Activated naive CD4-positive, alpha-beta T cell (primary cell): ENCODE measurements at places on chromosomes 7 and 10.

- no peak for DNase-seq
These were observed 70.9 kb downstream of the CDK1 start for GRCh38 chr10:60849217-60849616.

- no peak for DNase-seq
These were observed 109.4 kb downstream of the SEMA3A start for GRCh38 chr7:84085147-84085546.

DNA sequence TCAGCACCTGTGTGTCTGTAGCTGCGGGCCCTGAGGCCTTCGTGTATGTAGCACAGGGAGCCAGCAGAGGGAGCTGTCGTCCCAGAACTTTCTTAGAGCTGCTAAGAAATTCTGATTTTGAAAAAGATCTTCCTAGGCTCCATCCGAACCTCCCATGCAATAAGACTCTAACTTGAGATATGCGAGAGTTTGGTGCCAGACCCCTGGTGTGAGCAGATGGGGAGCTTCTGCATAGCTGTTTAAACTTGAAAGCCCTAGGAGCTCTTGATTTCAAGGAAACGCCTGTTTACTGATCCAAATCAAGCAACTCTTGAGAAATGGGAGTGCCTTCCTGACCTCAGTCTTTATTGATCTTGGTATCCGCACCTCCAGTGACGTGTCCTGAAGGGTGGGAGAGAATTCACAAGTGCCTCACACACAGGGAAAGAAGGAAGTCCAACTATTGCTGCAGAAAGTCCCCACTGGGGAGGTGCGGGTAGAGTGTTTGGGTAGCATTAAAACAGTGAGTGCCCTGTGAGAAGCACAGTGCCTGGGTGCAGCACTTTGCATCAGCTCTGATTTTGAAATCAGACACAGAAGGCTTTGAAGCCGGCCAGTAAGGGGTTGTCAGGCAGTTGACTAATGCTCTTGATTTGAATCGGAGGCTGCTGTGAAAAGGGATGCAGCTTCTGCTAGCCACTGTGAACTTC is 66.4 kb upstream of the STRIP2 start:
- peak; percentile 53 for DNase-seq

DNA sequence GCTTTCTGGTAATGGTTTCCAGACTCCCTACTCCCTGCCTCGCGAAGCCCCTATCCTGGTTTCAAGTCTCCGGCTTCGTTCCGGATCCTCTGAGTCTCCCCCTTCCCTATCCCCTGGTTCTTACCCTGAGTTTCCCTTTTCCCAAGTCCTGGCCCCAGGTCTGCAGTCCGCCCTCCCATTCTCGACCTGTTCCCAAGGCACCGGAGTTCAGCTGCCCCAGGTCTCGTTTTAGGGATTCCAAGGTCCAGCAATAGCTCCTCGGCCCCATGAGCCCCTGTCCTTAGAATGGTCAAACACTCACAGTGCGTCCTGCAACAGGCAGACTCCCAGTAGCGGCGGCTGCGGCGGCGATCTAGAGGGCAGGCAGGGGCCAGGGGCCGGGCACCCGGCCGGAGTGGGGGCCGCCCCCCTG is 274 bp downstream of the PITX3 start:
- no peak for DNase-seq

- no peak for DNase-seq
These were observed 211.5 kb downstream of the DGKB start for GRCh38 chr7:14691034-14691433.

GRCh38 chr7:27955596-27955995 is 215.6 kb downstream of the TAX1BP1 start:
- DNase-seq: no peak

- no peak for DNase-seq
These were observed 105.4 kb upstream of the ZMIZ1 start for GRCh38 chr10:78963074-78964034.

- DNase-seq: no peak
These were observed 114.1 kb upstream of the SLC26A5 start for GRCh38 chr7:103560136-103560535.

- no peak for DNase-seq
These were observed 82.4 kb downstream of the SRPK2 start for GRCh38 chr7:105306298-105306748.

DNA sequence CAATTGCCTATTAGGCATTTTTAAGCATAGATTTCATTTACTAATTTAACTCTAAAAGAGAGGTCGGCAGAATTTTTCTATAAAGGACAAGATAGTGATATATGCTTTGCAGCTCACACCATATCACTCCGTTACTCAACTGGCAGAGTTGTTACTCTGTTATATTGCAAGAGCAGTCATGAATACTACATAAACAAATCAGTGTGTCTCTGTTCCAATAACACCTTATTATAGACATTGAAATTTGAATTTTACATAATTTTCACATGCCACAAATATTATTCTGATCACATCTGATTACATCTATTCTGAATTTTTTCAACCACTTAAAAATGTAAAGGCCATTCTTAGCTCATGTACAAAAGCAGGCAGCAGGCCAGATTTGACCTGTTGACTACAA is 853.9 kb upstream of the LRRTM3 start:
- no peak for DNase-seq

DNA sequence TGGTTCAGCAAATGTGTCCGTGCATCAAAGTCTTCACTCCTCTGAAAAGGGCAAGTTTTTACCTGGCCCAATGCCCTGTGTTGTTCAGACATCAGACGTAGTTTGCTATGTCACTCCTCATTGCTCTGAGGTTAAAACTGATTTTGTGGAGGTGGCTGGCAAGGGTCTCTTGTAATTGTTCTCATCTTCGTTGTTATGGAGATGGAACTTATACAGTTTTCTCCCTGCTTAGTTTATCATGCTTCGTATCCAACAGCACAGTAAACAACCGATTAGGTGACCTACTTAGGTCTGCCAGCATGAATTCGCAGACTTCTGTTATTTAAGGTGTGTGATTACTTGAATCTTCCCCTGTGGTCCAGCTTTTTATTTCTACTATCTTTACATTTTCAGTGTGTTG is 274.1 kb upstream of the SMIM30 start:
- no peak for DNase-seq

DNA sequence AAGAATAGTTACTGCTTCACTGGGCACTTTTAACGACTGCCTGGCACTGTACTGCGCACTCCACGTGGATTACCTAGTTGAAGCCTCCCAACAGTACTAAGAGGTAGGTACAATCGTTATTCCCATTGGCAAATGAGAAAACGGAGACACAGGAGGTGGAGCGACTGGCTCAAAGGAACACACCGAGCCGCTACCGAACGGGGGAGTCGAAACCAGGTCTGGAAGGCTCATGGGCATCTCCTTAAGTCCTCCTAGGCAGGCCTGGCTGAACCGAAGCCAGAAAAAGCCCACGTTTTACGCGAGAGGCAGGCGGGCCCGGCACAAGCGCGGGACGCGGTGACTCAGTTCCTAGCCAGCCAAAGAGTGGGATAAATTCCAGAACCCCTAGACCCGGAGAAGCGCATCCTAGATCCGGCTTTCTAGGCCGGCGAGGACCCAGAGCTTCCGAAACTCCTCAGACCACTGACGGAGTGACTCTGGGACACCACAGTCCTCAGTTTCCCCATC is 472 bp downstream of the PDAP1 start:
- peak; percentile 36 for DNase-seq

DNA sequence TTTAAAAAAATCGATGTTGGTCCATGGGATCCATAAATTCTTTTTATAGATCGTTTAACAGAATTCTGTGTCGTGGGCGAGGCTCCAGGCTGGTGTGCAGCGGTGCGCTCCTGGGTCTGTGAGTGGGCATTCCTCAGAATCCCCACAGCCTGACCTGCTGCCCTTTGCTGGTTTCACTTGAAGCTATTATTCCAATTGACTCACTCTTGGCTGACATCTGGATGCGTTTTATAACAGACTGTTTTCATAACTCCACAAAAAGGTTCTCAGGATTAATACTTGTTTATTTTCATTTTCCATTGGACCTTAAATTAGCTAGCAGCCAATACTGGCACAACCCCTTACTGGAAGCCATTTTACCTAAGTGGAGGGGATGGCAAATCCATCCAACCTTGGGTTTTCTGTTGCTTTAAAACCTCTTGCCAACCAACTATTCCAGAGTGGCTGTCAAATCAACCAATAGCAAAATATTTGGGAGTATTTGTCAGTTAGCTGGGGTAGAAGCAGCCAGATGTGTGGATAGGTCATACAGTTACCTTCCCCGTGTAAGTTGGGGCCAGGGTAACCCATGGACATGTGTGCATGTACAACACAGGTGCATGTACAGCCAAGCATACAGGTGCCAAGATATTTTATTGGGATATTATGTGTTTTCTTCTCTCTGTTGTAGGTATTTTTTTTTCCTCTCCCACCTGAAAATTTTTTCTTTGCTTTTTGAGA is 160.7 kb upstream of the ZNF32 start:
- no peak for DNase-seq

DNA sequence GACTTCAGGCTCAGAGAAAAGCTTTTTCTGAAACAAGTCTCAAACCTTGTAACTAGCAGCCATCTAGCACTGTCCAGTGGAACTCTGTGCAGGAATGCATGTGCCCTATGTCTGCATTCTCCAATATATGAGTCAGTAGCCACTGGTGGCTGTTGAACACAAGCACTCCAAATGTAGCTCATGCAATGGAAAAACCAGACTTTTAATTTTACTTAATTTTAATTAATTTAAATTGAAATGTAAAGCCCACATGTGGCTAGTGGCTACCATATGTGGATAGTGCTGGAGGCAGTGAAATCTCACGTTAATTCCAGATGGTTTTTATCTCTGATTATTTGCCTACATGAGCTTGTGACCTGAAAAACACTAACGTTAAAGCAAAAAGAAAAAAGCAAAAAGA is 225.1 kb downstream of the GATA3 start:
- DNase-seq: no peak

DNA sequence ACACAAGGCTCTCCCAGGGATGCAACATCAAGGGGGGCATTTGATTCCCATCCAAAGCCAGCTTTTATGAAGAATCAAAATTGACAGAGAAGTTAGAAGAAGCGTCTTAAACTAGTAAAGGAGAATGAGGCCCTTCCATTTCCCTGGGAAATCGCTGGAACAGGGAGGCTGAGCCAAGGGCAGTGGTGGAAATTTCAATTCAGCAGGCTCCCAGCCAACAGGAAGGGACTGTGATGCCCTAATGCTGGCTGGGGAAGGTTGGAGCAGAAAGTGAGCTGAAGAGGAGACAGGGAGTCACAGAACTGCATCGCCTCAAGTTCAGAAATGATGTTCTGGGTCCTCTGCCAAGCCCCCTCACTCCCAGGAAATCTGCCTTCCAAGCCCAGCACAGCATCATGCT is 517.3 kb downstream of the GRID1 start:
- DNase-seq: no peak

DNA sequence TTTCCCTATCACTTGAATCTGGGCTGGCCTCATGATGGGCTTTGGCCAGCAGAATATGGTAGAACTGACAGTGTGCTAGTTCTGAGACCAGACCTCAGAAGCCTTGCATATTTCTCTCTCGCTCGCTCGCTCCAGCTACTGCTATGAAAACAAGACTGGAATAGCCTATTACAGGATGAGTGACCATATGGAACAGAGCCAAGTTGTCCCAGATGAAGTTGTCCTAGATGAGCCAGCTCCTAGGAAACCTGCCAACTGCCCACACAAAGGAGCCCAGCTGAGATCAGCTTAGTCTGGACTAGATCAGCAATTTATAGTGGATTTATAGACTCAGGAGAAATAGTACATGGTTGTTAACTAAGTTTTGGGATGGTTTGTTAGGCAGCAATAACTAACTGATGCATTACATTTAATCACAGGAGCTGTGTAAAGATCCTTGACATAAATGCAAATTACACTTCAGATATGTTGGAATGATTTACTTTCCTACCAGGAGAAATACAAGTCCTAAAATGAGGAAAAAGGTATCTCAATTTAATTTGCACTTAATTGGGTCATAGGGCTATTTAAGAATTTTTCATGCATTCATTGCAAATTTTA is 6.8 kb upstream of the HECW1 start:
- DNase-seq: no peak

DNA sequence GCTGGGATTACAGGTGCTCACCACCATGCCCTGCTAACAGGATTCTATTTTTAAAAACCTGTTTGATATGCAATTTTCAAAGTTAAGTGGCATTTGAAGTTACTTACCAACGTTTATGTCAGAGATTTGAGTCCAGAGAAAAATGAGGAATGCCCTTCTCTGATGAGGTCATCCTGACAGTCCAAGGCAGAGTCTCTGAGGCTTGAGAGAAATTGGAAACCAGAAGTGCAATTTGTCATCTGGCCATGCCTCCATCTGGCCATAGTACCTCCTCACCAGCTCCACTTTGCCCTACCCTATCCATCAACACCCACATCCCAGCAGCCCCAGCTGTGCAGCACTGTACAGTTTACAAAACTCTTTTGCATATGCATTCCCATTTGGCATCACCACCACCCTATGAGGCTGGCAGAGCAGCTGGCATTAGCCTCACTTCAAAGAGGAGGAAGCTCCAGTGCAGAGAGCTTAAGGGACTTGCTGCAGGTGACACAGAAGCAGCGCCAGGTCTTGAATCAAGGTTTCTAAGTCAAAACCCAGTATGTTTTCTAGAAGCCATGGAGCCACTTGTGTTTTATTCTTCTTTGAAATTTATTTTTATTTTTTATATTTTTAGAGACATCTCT is 54.5 kb upstream of the PDZD8 start:
- DNase-seq: no peak

DNA sequence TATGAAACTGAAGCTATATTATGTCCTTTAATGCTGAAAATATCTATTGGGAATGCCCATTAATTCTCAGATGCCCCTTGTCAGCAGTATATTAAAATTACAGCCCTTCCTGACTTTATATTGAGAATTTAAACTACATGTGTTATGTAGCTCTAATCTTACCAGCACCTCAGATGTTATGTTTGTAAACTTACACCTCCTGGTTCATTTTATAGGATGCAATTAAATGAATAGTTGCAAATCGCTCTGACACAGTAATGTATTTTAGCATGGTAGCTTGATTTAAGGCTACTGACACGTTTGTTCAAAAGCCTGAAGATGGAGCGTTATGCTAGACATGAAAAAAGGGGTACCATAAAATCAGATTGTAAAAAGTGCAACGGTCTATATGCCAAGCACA is 35.0 kb upstream of the MET start:
- no peak for DNase-seq

- no peak for DNase-seq
These were observed 197.1 kb downstream of the DOCK4 start for GRCh38 chr7:112009081-112009480.

DNA sequence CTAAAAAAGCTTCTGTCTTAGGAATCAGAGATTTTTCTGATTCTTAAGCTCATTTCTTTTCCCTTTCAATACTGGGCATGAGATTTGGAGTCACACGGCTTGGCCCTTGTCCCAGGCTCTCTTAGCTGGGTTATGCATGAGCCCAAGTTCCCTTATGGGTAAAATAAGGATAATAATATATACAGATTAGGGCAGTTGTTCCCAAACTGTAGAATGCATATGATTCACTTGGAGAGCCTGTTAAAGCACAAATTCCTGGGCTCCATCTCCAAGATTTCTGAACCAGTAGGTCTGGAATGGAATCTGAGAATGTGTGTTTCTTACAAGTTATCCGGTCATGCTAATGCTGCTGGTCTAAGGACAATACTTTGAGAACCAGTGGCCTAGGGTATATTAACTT is 154.0 kb downstream of the REEP3 start:
- DNase-seq: no peak
